ENCODE measurements at places on chromosomes 5 and 9.
A peak's percentile ranks its signal among the peaks of the same experiment; 100 is the strongest.

DNA sequence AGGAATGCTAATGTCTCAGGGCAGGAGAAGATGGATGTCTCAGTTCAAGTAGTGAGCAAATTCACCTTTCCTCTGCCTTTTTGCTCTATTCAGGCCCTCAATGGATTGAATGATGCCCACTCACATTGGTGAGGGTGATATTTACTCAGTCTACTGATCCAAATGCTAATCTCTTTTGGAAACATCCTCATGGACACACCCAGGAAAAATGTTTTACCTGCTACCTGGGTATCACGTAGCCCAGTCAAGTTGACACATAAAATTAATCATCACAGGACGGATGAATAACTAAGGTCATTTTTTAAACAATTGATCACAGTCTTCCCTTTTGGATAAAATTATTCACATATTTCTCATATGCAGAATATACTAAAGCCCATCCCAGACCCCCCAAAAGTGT, 63.0 kb upstream of the JAK2 start:
- DNase-seq: no peak

GRCh38 chr9:72038408-72038807, 22.0 kb downstream of the C9orf57 start:
- no peak for DNase-seq

DNA sequence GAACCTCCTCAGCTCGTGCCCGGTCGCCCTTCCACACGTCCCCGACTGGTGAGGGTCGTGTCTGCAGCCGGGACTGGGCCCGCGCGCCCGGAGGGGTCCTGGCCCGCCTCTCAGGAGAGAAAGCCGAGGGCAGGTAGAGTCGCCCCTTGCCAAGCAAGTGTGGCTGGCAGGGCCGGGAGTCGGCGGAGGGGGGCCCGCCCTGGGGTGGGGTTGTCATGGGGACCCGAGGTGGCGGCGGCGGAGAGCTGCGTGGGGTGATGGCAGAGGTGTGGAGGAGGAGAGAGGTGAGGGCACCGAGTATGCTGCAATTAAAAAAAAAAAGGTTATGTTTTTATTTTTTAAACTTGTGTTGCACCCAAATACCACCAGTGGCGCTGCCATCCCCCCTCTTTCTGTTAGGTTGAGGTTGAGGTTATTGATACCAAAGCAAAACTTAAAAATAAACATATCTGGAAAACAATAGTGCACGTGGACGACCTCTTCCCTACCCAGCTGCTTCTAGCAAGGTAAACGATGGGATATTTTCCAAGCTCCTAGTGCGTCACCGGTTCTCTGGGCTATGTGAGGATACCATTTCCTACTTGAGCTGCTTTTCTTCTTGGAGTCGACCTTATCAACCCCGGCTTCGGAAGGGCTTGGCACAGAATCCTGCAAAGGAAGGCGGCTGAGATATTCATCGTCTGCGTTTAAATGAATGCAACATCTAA, 660 bp downstream of the SCAMP1 start:
- DNase-seq: peak; percentile 65

DNA sequence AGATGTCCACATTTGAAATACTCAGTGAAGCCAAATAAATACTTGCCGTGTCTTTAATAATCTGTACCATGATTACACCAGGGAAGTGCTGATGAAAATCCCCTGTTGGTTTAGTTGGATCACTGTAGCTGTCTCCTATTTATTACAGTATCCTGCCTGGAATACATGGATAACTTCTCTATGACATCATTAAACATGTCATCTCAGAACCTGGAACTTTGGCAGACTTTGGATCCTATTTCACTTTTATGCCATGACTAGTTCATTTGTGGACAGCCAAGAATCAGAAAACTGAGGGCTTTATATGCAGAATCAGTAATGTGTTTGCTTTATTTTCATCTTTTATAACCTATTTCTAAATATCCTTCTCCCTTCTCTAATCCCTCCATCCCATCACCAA, at the start of gene TXNDC8:
TSS of gene TXNDC8 (minus strand) at position 137 of the 400 bp plus-strand sequence.
- DNase-seq: no peak

GRCh38 chr9:122661416-122661815, at the start of gene OR1L1:
TSS of gene OR1L1 (plus strand) at chr9:122661716. CDS start at chr9:122661716, 0 bp downstream.
- DNase-seq: no peak

DNA sequence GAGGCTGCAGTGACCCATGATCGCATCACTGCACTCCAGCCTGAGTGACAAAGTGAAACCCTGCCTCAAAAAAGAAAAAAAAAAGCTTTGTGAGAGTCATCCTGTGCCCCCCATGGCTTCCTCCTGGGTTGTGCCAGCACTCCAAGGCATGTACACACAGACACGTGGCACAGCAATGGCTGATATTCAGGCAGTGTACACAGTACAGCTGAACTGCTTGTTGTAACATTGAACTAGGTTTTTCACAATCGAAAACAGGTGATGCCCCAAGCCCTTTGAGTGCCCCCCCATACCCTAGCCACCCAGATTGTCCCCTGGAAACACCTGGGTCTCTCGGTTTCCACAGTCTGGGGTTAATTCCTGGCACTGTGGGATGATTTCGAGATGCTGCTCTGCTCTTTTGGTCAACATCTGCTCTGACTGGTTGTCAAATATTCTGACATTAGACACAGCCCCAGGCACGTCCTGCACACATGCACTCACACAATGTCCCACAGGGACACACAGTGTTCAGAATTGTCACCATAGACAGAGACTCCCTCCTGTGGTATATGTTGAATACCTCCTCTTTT, 9.2 kb downstream of the SPINK4 start:
- DNase-seq: no peak

GRCh38 chr9:36815023-36815422, 219.0 kb downstream of the PAX5 start:
- DNase-seq: no peak

GRCh38 chr9:111429175-111429574, 55.0 kb downstream of the ECPAS start:
- no peak for DNase-seq

- DNase-seq: no peak
Measured at GRCh38 chr9:116467740-116468351, 219.3 kb upstream of the TRIM32 start.

- no peak for DNase-seq
Measured at GRCh38 chr9:5790923-5791322, 42.0 kb downstream of the ERMP1 start.

- no peak for DNase-seq
Measured at GRCh38 chr5:76579166-76579937, 43.9 kb downstream of the F2RL2 start.

DNA sequence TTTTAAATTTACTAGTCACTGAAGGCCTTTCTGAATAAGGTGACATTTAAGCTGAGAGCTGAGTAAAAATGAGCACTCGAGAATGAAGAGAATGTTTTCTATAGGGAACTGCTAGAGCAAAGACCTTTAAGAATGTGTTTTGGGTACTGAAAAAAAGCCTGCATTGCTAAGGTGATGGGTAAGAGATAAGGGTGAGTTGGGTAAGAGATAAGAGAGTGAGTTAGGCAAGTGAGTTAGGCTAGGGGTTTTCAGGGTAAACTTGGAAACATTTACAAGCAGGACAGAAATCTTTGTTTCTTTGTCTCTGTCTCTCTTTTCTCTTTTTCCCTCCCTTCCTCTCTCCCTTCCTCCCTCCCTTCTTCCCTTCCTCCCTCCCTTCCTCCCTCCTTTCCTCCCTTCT, 5.6 kb downstream of the RAD23B start:
- DNase-seq: peak; percentile 28

DNA sequence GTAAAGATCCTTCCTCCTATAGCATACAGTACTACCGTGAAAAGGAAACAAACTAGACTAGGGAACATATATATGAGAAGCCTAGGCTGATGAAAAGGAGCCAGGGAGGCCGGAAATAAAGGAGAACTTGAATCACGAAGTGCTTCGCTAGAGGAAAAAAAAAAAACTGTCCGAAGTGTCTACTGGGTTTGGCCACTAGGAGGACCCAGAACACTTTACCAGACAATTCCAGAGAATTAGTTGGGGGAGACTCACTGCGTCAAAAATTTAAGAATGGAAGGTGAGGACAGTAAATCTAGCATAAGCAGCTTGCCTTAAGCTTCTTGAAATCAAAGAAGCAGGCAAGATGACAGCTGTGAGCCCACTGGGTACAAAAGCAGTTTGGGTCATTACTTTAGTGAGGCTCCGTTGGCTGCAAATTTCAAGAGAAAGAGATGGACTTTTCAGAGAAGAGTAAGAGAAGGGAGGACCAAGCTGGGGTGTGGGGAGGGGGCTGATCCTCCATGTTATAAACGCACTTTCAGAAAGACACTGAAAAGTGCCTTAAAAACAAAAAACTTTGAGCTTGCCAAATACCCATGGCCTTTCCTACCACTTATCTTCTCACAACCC, 47.4 kb downstream of the P4HA2 start:
- peak; percentile 63 for DNase-seq

- DNase-seq: no peak
Measured at GRCh38 chr5:143511736-143512135, 108.2 kb upstream of the NR3C1 start.

DNA sequence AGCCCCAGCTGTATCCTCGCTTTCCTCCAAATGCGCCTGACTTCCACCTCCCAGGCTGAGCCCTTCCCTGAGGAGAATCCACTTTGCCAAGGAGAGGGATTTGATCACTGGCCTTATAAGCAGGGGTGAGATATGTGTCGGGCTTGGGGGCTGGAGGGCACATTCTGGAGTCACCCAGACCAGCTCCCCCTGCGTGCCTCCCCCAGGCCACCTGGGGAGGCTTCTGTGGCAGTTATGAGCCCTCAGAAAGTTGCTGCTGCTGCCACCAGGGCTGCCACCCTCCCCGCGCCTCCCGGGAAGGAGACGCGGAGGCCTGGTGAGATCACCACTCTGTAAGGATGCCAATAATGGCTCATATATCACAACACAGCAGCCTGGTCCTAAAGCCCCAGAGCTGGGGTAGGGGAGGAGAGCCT, 211.5 kb downstream of the PAPPA start:
- DNase-seq: no peak

DNA sequence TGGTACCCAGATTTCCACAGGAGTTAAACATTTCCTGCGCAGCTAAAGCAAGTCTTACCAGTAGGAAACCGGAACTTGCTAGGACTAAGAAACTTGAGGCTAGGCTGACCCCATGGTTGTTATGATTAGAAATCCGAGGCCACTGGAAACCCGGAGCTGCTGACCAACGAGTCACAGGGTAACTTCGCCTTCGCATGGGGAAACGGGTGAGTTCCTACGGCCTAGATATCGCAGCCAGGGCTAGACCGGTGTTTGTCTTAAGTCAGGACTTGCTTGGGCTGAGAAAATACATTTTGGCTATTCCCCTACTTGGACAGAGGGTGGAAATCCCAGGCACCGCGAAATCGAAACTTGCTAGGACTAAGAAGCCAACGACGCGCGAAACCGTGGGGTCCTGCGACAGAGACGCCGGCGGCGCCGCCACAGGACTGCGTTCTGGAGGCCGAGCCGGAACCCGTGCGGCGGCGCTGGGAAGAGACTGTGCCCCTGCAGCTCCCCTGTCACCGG, 1.6 kb upstream of the ANXA2R start:
- DNase-seq: peak; percentile 90

- DNase-seq: no peak
Measured at GRCh38 chr9:127680226-127680625, 26.6 kb upstream of the CFAP157 start.

DNA sequence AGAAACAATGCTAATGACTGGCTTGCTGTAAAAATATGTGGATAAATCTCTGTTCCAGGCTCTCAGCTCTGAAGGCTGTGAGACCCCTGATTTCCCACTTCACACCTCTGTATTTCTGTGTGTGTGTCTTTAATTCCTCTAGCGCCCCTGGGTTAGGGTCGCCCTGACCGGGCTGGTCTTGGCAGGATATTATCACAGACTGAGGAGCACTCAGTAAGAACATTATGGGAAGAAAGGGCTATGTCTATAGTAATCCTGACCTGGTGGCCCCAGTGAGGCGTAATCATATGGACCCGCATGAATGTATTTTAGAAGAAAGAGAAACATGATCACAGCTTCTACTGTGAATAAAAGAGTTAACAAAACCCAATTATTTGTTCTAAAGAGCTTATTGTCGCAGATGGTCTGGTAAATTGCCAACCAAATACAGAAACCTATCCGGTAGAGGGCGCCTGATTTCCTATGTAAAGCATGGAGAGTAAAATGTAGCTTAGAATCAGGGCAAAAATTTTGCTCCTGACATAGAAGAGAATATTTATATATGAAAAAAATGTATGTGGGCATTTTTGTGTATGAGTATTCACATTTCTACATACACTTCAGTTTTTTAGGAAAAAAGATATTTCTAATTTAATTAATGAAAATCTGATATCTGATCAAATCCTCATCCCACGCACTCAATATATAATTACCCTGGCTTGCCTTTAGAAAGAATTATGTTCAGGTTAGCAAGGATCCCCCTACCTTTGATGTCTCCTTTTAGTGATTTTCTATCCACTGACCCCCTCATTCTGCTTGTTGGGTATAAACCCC, 5.8 kb upstream of the IFNA1 start:
- DNase-seq: peak; percentile 51

GRCh38 chr5:169805527-169805934, 168.5 kb downstream of the DOCK2 start:
- no peak for DNase-seq

DNA sequence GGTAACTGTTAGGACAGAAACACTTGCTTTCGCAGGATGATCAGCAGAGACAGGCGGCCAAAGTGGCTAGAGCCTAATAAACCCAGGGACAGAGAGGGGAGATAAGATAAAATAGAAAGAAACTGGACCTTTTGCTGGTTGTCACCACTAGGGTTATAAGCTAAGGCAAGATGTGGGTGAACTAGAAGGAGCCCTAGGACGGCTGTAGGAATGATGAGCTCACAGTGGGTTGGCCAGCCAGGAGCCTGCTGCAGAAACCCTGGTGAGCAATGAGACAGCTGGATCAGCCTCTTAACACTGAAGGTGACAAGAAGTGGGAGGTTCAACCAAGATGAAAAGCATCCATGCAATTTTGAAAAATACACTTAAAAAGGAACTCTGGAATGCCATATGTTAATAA, 13.5 kb downstream of the CTNND2 start:
- no peak for DNase-seq

DNA sequence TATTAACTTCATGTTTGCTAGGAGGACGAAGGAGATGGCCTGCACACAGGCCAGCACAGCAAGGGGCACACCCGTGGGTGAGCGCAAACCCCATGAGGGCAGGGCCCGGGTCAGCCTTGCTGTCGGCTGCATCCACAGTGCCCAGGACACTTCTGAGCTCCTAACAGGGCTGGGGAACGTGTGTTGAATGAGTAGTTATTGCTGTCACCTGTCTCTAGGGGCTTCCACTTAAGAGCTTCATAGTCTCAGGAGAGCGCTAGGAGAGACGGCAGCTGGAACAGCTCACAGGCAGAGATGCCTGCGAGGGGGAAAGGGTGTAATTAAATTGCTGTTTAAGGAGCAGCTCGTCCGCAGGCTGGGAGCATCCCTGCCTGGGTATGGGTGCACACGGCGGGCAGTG, 91.4 kb upstream of the NEURL1B start:
- no peak for DNase-seq

GRCh38 chr5:134649163-134649835, 714 bp downstream of the SEC24A start:
- peak; percentile 54 for DNase-seq

DNA sequence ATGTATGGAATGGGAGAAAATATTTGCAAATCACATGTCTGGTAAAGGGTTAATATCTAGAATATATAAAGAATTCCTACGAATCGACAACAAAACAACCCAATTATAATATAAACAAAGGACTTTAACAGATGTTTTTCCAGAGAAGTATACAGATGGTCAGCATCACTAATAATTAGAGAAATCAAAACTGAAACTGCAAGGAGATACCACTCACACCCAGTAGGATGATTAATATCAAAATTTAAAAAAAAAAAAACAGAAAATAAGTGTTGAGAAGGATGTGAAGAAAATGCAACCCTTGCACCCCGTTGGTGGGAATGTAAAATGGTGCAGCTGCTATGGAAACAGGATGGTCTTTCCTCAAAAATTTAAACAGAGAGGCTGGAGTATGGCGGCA, 34.6 kb upstream of the F2R start:
- DNase-seq: no peak

Data from erythroblast (primary cell).